Fibroblast of lung (primary cell): ENCODE measurements at places on chromosomes 5 and 9. TPM values are rescaled to one million over a fixed set of nuclear protein-coding genes. Genes with fewer than 3 reads are reported as not detected.

- H3K4me3 ChIP-seq = no peak overlapping the region
- DNase-seq = no peak
- no peak overlapping the region for H3K27ac ChIP-seq
- H3K36me3 ChIP-seq = no peaks in the 10 kb centered on the region
Observed at GRCh38 chr5:38576442-38576841, 20.0 kb upstream of the LIFR start.

DNA sequence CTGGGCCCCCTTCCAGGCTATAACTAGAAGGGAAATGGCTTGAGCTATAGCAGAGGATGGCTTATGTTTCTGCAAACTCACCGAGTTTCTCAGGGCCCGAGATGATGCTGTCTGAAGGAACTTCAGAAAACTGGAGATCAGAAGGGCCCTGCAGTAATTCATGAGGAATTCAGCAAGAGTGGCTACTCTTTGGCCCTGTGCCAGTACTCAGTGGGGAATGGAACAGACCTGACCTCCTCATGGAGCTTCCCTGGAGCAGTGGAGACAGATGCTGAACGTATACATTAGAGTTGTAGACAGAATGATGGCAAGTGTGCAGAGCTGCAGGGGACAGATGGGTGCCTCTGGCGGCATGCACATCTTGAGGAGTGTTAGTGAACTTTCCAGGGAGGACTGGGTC is 17.3 kb upstream of the SMIM32 start:
- no peak overlapping the region for H3K4me3 ChIP-seq
- no peaks in the 10 kb centered on the region for H3K4me1 ChIP-seq
- no peak overlapping the region for H3K27ac ChIP-seq
- no peaks in the 10 kb centered on the region for H3K36me3 ChIP-seq
- H3K27me3 ChIP-seq = peaks cover 2% of the 10 kb centered on the region

- no peaks in the 10 kb centered on the region for H3K27me3 ChIP-seq
- H3K4me3 ChIP-seq = no peak overlapping the region
- DNase-seq = no peak
Observed at GRCh38 chr9:71355884-71356283, 234.5 kb upstream of the TRPM3 start.

GRCh38 chr5:167918813-167919483 is 372.5 kb upstream of the WWC1 start:
- no peak for DNase-seq
- no peaks in the 10 kb centered on the region for H3K4me1 ChIP-seq
- no peaks in the 10 kb centered on the region for H3K36me3 ChIP-seq

- peak overlapping the region; percentile 46 for H3K27ac ChIP-seq
- H3K36me3 ChIP-seq = no peaks in the 10 kb centered on the region
- H3K4me1 ChIP-seq = peaks cover 25% of the 10 kb centered on the region
- no peak overlapping the region for H3K4me3 ChIP-seq
- peak; percentile 20 for DNase-seq
Observed at GRCh38 chr9:108468364-108468763, 387.4 kb downstream of the ACTL7B start.

- no peak overlapping the region for H3K27ac ChIP-seq
- peak; percentile 68 for DNase-seq
- no peaks in the 10 kb centered on the region for H3K27me3 ChIP-seq
- H3K36me3 ChIP-seq = no peaks in the 10 kb centered on the region
Observed at GRCh38 chr5:134111741-134112647, 2.5 kb upstream of the TCF7 start.

- no peaks in the 10 kb centered on the region for H3K36me3 ChIP-seq
- H3K4me1 ChIP-seq = no peaks in the 10 kb centered on the region
- no peak overlapping the region for H3K27ac ChIP-seq
- peak; percentile 70 for DNase-seq
Observed at GRCh38 chr9:107807183-107807582, 317.6 kb upstream of the KLF4 start.

GRCh38 chr9:35826071-35826701 is 2.3 kb downstream of the FAM221B start:
- H3K4me3 ChIP-seq = no peak overlapping the region
- H3K27ac ChIP-seq = no peak overlapping the region
- H3K36me3 ChIP-seq = no peaks in the 10 kb centered on the region
- peak; percentile 53 for DNase-seq

DNA sequence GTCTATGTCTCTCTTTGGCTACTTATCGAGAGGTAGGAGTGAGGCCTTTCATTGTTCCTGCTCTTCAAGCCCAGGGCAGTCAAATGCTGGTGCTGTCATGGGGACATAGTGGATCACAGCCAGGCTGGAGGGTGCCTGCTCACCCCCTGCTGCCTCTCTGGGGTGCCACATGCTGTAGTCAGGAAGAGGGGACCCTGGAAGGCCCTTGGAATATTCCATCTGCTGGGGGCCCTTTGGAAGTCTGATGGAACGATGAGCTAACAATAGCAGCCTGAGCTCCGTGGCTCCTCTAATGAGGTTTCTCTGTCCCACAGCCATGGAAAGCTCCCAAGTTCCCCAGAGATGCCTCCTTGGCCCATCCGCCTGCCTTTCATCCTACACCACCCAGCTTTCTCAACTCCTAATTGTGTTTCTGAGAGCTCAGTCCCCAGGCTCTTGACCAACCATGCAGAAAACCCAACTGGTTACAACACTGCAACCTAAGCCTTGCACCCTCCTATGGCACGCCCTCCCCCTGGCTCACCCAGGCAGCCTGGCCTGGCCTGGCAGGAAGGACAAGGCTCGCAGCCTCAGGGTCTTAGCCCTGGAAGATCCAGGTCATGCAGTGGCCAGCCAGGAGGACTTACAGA is 91.7 kb downstream of the NRG2 start:
- no peaks in the 10 kb centered on the region for H3K36me3 ChIP-seq
- H3K27me3 ChIP-seq = peaks cover 6% of the 10 kb centered on the region
- no peak overlapping the region for H3K4me3 ChIP-seq
- no peaks in the 10 kb centered on the region for H3K4me1 ChIP-seq

GRCh38 chr5:66515209-66515608 is 81.0 kb upstream of the MAST4 start:
- no peak overlapping the region for H3K27ac ChIP-seq
- no peaks in the 10 kb centered on the region for H3K4me1 ChIP-seq
- no peaks in the 10 kb centered on the region for H3K27me3 ChIP-seq
- no peak for DNase-seq

- no peak for DNase-seq
- H3K36me3 ChIP-seq = no peaks in the 10 kb centered on the region
- H3K27me3 ChIP-seq = peaks cover 29% of the 10 kb centered on the region
- no peak overlapping the region for H3K27ac ChIP-seq
- no peaks in the 10 kb centered on the region for H3K4me1 ChIP-seq
Observed at GRCh38 chr9:124478354-124478753, 28.1 kb downstream of the ADGRD2 start.

DNA sequence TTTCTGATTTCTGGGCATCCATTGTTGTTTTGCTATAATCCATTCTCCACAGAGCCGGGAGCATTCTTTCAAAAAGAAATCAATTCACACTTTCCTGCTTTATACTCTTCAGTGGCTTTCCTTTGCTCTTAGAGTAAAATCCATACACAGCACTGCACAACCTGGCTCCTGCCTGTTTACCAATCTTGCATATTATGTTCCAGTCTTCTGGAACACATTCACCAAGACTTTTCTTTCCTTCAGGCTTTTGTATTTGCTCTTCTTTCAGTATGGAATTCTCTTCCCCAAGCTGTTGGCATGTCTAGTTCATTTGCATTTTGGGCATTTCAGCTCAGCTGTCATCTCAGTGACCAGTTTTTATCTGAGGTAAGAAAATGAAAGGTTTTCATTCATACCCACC is 6.3 kb downstream of the RFESD start:
- H3K4me1 ChIP-seq = peaks cover under 1% of the 10 kb centered on the region
- H3K27ac ChIP-seq = no peak overlapping the region
- H3K27me3 ChIP-seq = no peaks in the 10 kb centered on the region
- DNase-seq = no peak
- no peak overlapping the region for H3K4me3 ChIP-seq

GRCh38 chr9:99162759-99163364 is 57.9 kb downstream of the TGFBR1 start:
- H3K27ac ChIP-seq = no peak overlapping the region
- H3K36me3 ChIP-seq = no peaks in the 10 kb centered on the region
- no peak overlapping the region for H3K4me3 ChIP-seq
- DNase-seq = peak; percentile 20
- peaks cover 3% of the 10 kb centered on the region for H3K27me3 ChIP-seq

GRCh38 chr5:132640613-132641012 is 17.4 kb upstream of the IL13 start:
- no peaks in the 10 kb centered on the region for H3K4me1 ChIP-seq
- H3K4me3 ChIP-seq = no peak overlapping the region
- peaks cover 5% of the 10 kb centered on the region for H3K36me3 ChIP-seq

- H3K27ac ChIP-seq = peak overlapping the region; percentile 99
- peaks cover 9% of the 10 kb centered on the region for H3K4me1 ChIP-seq
- peaks cover 35% of the 10 kb centered on the region for H3K36me3 ChIP-seq
- H3K4me3 ChIP-seq = peak overlapping the region; percentile 71
- H3K27me3 ChIP-seq = no peaks in the 10 kb centered on the region
Observed at GRCh38 chr5:150448334-150448733, 1.2 kb downstream of the RPS14 start.

DNA sequence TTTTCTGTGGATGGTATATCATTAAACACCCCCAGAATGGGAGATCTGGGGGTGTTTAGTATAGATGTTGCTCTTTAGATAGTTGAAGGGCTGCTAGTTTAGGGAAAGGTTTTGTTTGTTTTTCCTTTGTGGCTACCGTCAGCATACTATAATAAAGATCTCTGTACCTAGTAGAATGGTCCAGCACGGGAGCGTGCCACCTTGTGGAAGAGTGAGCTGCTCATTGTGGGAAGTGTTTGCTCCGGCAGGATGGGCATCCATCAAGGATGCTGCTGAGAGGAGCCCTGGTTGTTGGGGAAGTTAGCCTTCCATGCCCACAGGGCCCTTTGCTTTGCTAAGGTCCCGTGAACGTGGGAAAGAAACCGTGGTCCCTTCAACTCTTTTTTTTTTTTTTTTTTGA is 113.1 kb downstream of the LIFR start:
- DNase-seq = no peak
- no peaks in the 10 kb centered on the region for H3K27me3 ChIP-seq
- no peaks in the 10 kb centered on the region for H3K36me3 ChIP-seq
- no peaks in the 10 kb centered on the region for H3K4me1 ChIP-seq
- no peak overlapping the region for H3K27ac ChIP-seq
- no peak overlapping the region for H3K4me3 ChIP-seq

- H3K27me3 ChIP-seq = peaks cover 7% of the 10 kb centered on the region
- H3K4me1 ChIP-seq = no peaks in the 10 kb centered on the region
- no peak for DNase-seq
- H3K27ac ChIP-seq = no peak overlapping the region
- H3K4me3 ChIP-seq = no peak overlapping the region
Observed at GRCh38 chr5:139975306-139975705, 67.8 kb downstream of the NRG2 start.

GRCh38 chr5:52880541-52880940 is 92.8 kb downstream of the ITGA1 start:
- no peaks in the 10 kb centered on the region for H3K4me1 ChIP-seq
- no peaks in the 10 kb centered on the region for H3K36me3 ChIP-seq
- H3K4me3 ChIP-seq = no peak overlapping the region
- no peak overlapping the region for H3K27ac ChIP-seq
- DNase-seq = no peak

- H3K4me1 ChIP-seq = no peaks in the 10 kb centered on the region
- no peaks in the 10 kb centered on the region for H3K27me3 ChIP-seq
- DNase-seq = no peak
- no peaks in the 10 kb centered on the region for H3K36me3 ChIP-seq
- no peak overlapping the region for H3K27ac ChIP-seq
Observed at GRCh38 chr5:117039035-117039434, 464.4 kb upstream of the SEMA6A start.

GRCh38 chr5:54670281-54670680 is 152.7 kb downstream of the SNX18 start:
- H3K4me3 ChIP-seq = no peak overlapping the region
- H3K36me3 ChIP-seq = no peaks in the 10 kb centered on the region
- H3K27ac ChIP-seq = no peak overlapping the region
- no peak for DNase-seq
- H3K27me3 ChIP-seq = no peaks in the 10 kb centered on the region

DNA sequence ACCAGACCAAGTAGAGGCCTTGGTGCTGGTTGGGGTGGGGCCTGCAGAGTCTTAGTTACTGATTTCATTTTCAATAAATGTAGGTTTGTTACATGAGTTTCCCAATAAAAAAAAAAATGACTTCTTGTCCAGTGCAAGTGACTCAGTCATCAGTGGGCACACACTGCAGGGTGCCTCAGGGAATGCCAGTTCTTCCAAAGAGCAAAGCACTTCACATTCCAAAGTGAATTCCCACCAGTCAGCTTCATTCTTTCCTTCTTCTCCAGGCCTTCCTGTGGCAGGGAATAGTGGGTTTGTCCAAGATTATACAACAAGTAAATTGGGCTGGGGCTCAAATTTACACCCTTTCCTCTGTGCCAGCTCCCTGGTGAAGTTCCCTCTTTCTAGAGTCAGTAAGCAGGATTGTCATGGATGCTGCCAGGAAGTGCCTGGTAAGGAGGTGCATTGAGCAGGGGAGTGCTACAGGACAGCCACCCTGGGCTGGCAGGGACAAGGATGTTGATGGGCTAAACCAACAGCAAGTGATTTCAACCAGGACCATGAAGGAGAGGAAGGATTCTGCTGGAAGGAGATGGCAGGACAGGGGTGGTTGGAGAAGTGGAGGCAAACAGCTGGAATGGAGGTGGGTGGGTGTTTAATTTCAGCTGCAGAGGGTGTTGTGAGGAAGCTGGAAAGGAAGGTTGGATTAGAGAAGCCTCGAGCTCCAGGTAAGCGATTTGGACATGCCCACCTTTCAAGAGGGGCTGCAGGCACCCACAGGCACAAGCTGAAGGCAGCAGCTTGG is 3.7 kb upstream of the B4GALT7 start:
- H3K27ac ChIP-seq = no peak overlapping the region
- no peak overlapping the region for H3K4me3 ChIP-seq
- DNase-seq = no peak
- H3K4me1 ChIP-seq = peaks cover 6% of the 10 kb centered on the region
- peaks cover 29% of the 10 kb centered on the region for H3K36me3 ChIP-seq

DNA sequence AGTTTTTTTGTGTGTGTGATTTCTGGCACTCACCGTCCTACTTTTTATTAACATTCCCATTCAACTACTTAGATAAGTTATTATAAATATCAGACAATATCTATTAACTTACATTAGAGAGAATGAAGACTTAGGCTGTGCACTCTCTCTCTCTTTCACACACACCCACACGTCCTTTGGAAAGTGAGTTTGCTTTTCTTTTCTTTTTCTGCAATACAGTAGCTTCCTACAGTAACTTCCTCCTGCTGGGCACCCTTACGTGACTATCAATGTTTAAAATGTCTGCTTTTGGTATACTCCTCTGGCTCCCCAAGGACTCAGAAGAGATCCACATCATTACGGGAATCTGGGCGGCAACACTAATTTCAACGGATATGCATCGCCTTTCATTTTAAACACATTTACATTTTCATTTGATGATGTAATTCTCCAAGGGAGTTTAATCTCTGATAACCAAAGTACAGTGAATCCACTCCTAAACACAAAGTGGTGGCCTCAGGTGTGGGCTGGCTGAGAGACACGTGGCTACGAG is 179.5 kb downstream of the MAPKAP1 start:
- no peak overlapping the region for H3K27ac ChIP-seq
- DNase-seq = no peak
- no peaks in the 10 kb centered on the region for H3K27me3 ChIP-seq
- no peak overlapping the region for H3K4me3 ChIP-seq

Gene CYLC2
- total RNA-seq = not detected in 2 replicates

Gene PCDHGA1
- 1.0 and 1.8 TPM in 2 replicates for total RNA-seq

Gene FAM221B
- not detected in 2 replicates for total RNA-seq

Gene IGIP
- total RNA-seq = 11.7 and 13.4 TPM in 2 replicates

Gene LOX
- 33.4 and 81.9 TPM in 2 replicates for total RNA-seq

Gene TNC
- 457 and 560 TPM in 2 replicates for total RNA-seq

Gene ITGA1
- total RNA-seq = 12.1 and 12.6 TPM in 2 replicates

Gene TTLL11
- total RNA-seq = 3.9 and 4.8 TPM in 2 replicates

Gene C9
- under 0.01 and 0.33 TPM in 2 replicates for total RNA-seq

Gene INSL6
- not detected in 2 replicates for total RNA-seq

Gene CXXC5
- 29.0 and 43.9 TPM in 2 replicates for total RNA-seq
